Stimulated activated CD8-positive, alpha-beta memory T cell treated with anti-CD3 and anti-CD28 coated beads, Interleukin-2, amount 100 ng/mL, for 48 hours (primary cell): ENCODE measurements at places on chromosomes 7 and 10.

- DNase-seq = no peak
Measured at GRCh38 chr7:84502239-84502638, 307.6 kb upstream of the SEMA3A start.

GRCh38 chr7:22723637-22724036, 3.4 kb upstream of the IL6 start:
- no peak for DNase-seq

DNA sequence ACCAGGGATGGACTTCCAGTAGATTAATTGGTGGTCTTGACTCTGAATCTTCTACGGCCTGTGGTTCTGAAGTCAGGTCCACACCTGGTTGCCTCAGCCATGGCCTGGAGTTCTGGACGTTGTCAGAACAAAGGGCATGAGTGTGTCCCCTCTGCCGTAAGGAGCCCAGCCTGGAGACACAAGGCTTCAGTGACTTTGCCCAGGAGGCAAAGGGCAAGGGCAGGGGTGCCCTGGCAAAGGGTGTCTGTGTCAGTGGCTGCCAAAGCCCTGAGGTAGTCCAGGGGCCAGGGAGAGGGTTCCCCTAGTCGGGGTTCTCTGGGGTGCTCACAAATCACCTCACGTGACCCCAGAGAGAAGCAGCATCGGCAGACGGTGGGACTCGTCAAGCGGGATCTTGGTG, 273.2 kb upstream of the ZNF32 start:
- no peak for DNase-seq

DNA sequence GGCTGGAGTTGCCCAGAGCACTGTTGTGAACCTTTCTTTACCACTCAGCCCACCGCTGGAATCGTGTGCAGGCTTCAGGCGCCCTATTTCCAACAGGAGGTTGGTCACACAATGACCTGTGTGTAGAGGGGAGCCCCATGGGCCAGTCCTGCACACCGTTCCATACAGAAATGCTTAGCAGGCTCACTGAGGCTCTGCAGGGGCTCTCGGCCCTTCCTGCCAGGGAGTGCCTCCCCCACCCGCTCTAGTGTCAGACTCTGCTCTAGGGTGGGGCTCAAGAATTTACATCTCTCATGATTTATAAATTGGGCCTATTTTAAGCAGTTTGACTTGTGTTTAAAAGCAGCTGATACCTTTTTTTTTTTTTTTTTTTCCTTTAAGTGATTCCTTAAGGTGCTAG, 42.0 kb downstream of the SHH start:
- no peak for DNase-seq

DNA sequence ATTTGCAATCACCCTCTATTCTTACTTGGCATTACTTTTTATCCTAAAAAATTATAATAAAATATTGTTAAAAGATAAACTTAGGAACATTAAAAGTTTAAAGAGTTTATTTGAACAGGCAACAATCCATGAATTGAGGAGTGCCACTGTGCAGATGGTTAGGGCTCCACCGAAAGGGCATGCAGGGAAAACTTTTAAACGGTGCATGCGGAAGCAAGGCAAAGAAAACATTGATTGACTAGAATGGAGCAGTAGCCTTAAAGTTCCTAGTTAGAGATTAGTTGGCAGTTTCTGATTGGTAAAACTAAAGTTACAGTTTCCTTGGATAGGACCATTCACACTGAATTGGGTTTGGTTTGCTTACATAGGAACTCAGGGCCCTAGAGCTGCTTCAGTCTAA, 17.3 kb downstream of the CC2D2B start:
- DNase-seq = no peak

DNA sequence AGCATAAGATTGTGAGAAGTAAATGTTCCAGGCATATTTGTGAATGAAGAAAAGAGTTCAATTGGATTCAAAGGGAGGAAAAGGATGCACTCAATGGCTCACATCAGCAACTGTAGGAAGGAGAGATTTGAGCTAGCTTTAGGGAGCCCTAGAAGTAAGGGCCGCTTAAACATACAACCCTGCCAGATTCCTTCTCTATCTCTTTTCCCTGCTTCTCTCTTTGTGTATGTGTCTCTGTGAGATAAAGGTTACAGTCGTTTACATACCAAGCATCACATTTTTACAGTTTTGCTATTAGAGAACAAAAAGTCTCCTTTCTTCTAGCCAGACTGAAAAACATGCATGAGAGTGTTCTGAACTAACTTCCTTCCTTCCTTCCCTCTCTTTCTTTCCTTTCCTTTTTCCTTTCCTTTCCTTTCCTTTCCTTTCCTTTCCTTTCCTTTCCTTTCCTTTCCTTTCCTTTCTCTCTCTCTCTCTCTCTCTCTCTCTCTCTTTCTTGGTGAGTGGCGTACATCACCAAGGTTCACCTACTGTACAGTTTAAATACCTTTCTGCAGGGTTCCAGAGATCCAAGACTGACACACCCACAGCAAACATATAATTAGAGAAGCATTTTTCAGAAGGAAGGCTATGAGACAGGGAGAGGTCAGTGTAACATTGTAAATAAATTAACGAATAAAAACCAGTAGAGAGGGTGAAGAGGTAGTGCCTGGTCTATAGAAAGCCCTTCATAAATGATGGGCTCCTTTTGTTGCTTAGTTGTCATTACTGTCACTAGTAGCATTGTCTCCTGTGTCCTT, 240.4 kb downstream of the ARL4A start:
- DNase-seq = no peak

- DNase-seq = no peak
Measured at GRCh38 chr7:17130281-17131059, 168.0 kb upstream of the AHR start.

GRCh38 chr10:34089253-34089652, 725.8 kb downstream of the PARD3 start:
- DNase-seq = no peak

DNA sequence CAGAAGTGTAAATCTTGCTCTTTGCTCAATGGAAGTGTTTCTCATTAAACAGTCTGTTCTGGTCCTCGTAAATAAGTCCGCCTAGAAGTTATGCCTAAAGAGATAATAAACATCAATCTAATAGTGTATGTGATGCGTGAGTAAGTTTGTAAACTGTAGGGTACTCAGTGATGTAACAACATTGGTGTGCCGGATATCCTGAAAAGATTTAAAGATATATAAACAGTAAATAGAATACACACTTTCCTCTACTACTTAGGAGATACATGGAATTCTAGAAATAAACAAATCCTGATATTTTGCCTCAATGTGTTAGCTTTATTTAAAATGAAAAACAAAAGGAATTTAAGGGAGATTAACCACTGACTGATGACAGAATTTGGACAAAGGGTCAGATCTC, 123.5 kb downstream of the AHR start:
- no peak for DNase-seq

GRCh38 chr7:23938937-23939552, 229.0 kb downstream of the STK31 start:
- DNase-seq = no peak

- DNase-seq = no peak
Measured at GRCh38 chr7:90879924-90880323, 283.8 kb downstream of the CDK14 start.
